ENCODE measurements at places on chromosomes 13 and 19. TPM values are rescaled to one million over a fixed set of nuclear protein-coding genes. Genes with fewer than 3 reads are reported as not detected.

The REEP6 gene
- total RNA-seq: 4.4 TPM

The TGFB1 gene
- 59.4 TPM for total RNA-seq

The TEX101 gene
- not detected for total RNA-seq

The ZNF677 gene
- 28.1 TPM for total RNA-seq
